ENCODE measurements at places on chromosomes 4 and X.

DNA sequence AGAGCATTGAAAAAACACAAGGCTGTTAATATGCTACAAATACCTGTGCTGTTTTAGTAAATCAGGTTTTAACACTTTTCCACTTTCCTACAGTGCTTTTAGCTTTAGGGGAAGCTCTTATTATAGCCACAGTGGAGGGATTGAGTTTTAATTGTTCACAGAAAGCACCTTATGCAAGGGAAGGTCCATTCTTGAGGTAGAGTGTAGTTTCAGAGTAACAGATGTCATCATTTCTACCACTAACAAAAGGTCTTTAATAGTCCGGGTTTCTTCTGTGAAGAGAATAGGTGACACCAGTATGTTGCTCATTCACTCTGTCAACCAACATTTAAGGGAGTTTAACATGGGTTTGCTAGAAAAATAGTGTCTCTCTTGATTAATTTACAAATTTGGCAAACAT lies 104.4 kb downstream of the STIM2 start:
- DNase-seq = no peak

- DNase-seq = no peak
Observed at GRCh38 chrX:2430265-2430825, 70.4 kb downstream of the DHRSX start.

- DNase-seq = no peak
Observed at GRCh38 chr4:67721315-67721769, 20.4 kb upstream of the UBA6 start.

DNA sequence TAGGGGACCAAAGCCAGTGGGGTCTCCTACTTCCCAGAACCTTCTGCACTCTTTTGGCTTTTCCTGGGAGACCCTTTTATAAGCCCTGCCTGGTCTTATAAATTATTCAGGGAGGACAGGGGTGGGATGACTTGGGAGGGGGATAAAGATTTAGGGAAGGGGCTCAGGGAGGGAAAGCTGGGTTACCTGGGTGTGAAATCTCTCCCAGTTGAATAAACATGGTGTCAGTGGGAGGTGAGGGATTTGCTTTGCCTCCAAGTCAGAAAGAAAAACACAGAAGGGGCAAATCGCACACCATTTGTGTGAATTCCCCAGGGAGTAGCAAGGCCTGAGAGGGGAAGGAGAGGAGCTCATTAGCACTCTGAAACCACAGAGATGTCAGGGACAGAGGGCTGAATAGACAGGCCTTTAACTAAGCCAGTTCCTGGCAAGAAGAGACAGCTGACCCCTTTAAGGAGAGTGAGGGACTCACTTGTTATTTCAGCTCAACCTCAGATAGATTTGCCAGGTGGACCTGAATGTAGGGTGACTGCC lies at the start of gene RIPPLY1:
Gene RIPPLY1 (minus strand): TSS at position 51 of the 534 bp plus-strand sequence. CDS start 54 bp downstream, outside the sequence.
- DNase-seq = no peak

- DNase-seq = no peak
Observed at GRCh38 chrX:11641349-11642065, 24.2 kb downstream of the ARHGAP6 start.

- no peak for DNase-seq
Observed at GRCh38 chrX:132031867-132032266, 8.8 kb downstream of the STK26 start.

- DNase-seq = no peak
Observed at GRCh38 chrX:131728295-131729145, 184.6 kb downstream of the OR13H1 start.

DNA sequence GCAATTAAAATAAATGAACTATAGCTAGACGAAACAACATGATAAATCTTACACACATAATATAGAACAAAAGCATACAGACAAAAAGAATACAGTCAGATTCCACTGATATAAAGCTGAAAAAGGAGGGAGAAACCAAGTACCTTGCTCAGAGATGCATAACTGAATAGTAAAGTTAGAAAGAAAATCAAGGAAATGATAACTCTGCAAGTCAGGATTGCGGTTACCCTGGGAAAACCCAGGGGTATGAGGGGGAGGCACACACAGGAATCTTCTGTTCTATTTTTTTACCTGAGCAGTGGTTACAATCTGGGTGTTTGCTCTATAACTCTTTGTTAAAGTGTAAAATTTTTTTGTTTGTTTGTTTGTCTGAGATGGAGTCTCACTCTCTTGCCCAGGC lies 209.1 kb downstream of the CBR4 start:
- DNase-seq = no peak

- DNase-seq = no peak
Observed at GRCh38 chr4:74364256-74364651, 691 bp upstream of the EREG start.

DNA sequence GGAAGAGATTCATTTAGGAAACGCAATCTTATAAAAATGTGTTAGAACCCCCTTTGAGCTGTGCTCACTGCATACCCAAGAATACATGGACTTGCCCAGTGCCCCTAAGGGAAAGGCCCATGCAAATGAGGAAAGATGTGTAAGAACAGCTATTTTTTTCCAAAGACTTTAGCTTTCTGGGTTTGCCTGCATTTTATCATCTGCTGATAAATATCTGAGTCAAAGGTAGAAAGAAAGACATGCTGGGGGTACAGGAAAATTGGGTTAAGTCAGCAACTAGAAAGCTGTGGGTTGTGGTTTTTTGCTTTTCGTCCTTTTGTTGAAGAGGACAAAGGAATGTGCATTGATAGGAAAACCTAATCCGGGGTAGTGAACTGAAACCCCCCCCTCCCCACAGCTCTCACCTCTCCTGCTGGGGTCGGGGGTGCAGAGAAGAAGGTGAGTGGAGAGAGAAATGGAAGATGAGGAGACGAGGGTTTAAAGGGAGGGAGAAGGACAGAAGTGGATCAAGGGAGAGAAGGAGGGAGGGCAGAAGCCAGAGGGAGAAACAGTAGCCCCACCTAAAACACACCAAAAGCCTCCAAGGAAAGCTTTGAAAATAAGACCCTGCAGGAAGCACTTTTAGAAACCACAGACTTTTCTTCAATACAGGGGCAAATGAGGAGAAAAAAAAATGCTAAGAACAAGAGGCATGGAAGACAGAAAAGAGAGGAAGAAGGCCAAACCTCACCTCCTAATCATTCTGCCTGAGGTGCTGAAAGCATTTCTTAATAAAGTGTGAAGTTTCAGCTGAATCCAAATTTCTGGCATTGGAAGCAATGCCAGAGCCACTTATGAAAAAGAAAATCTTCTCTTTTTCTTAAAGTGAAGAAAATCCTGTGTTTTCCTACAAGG lies 49.3 kb downstream of the KDR start:
- DNase-seq = no peak

- DNase-seq = no peak
Observed at GRCh38 chr4:168652755-168653154, 155.9 kb downstream of the PALLD start.

- no peak for DNase-seq
Observed at GRCh38 chr4:156182269-156182668, 228.6 kb upstream of the CTSO start.

All from germinal center (tissue), 1 donor.